ENCODE measurements at places on chromosomes 6 and 20.

DNA sequence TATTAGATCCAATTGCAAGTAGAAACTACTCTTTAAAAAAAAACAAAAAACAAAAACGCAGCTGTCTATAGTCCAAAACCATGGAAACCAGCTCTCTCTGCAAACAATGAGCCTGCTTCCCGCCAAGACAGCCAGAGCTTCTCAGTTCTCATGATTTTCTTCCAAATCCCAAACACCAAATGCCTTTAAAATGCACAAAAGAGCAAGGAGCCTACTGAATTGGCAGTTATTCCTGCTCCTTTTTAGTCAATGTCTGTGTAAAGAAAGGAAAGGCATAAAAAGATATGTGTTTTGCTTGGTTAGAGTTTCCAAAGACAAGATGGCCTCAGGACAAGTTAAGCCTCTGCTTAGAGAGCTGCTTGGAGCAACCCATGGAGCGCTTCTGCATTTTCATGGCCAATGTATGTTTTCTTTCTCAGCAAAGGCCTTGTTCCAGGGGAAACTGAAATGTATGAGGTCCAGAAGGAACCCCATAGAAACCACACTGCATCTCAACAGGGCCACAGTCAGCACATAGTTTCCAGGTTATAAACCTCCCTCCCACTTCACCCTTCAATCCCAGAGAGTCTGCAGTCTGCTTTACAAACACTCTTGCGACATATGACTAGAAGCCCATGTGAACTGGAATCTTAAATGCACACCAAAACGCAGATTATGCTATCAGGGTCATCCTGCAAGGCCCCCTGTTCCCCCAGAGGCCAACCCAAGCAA, 209.3 kb upstream of the TAB2 start:
- H3K4me3 ChIP-seq = no peak overlapping the region
- H3K27me3 ChIP-seq = no peaks in the 10 kb centered on the region
- peaks cover 33% of the 10 kb centered on the region for H3K4me1 ChIP-seq
- peaks cover 42% of the 10 kb centered on the region for H3K36me3 ChIP-seq

- H3K36me3 ChIP-seq = no peaks in the 10 kb centered on the region
- H3K4me1 ChIP-seq = peaks cover 1% of the 10 kb centered on the region
- no peak for DNase-seq
- H3K27me3 ChIP-seq = no peaks in the 10 kb centered on the region
- H3K27ac ChIP-seq = peak overlapping the region; percentile 9
- no peak overlapping the region for H3K4me3 ChIP-seq
Observed at GRCh38 chr6:38177882-38178583, 358.5 kb downstream of the ZFAND3 start.

- H3K36me3 ChIP-seq = no peaks in the 10 kb centered on the region
- no peaks in the 10 kb centered on the region for H3K4me1 ChIP-seq
- no peak for DNase-seq
Observed at GRCh38 chr6:154370545-154370944, 13.9 kb upstream of the IPCEF1 start.

DNA sequence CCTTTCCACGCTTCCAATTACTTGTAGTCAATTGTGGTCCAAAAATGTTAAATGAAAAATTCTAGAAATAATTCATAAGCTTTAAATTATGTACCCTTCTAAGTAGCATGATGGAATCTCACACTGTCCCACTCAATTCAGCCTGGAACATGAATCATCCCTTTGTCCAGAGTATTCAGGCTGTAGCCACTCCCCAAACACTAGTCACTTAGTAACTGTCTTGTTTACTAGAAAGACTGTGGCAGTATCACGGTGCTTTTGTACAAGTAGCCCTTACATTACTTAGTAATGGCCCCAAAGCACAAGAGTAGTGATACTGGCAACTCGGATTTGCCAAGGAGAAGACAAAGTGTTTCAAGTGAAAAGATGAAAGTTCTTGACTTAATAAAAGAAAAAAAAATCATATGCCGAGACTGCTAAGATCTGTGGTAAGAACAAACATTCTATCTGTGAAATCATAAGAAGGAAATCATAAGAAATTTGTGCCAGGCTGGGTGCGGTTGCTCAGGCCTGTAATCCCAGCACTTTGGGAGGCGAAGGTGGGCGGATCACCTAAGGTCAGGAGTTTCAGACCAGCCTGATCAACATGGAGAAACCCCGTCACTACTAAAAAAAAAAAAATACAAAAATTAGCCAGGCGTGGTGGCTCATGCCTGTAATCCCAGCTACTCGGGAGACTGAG, 168.5 kb upstream of the SIM1 start:
- no peaks in the 10 kb centered on the region for H3K27me3 ChIP-seq
- peaks cover 1% of the 10 kb centered on the region for H3K4me1 ChIP-seq
- no peak for DNase-seq
- H3K4me3 ChIP-seq = no peak overlapping the region

DNA sequence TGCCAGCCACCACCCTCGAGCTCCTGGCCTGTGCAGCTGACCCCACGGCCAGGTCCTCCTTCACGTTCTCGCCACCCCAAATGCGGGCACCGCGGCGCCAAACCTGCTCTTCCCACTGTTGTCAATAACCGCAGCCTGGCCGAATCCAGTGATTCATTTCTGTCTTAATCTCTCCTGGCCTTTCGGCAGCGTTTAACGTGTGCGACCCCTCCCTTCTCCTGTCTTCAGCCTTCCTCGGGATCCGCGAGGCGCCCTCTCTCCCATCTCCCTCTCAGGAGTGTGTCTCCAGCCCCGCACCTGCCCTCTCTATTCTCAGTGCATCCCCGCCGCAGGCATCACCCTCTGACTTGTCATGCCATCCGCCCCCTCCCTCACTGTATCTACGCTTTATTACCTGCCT, 91.4 kb downstream of the THBS2 start:
- H3K27ac ChIP-seq = no peak overlapping the region
- peaks cover 1% of the 10 kb centered on the region for H3K4me1 ChIP-seq
- no peak overlapping the region for H3K4me3 ChIP-seq
- H3K27me3 ChIP-seq = peaks cover 2% of the 10 kb centered on the region

DNA sequence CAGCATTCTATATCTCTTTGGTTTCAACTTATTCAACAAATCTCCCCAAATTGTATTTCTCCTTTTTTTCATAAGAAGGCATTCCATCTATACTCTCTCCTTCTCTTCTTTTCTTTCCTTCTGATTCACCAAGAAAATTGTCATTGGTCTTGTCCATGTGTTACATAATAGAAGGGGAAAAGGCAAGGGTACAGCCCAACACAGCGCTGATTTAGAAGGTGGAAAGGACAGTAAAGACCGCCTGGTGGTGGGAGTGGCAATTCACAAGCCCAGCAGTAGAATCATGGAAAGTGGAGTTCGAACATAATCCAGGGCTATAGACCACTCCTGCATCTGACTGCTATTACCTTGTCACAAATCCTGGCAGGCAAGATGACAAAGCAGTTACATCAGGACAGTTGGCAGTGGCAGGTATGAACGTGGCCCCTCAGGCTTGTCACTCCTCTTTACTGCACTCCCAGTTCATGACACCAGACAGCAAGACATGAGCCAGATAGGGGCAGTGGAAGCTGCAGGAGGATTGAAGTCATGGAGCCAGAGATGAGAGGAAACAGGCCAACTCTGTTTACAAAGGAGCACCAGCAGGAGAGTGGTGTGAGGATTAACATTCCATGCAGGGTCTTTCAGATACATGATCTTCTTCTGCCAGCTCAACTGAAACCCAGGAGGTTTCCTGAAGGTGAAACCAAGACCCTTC, 2.1 kb upstream of the TNFAIP3 start:
- peaks cover 28% of the 10 kb centered on the region for H3K4me1 ChIP-seq
- H3K27ac ChIP-seq = no peak overlapping the region
- H3K36me3 ChIP-seq = peaks cover 19% of the 10 kb centered on the region
- H3K4me3 ChIP-seq = no peak overlapping the region
- no peaks in the 10 kb centered on the region for H3K27me3 ChIP-seq
- no peak for DNase-seq

GRCh38 chr20:32706486-32706885, 32.7 kb upstream of the C20orf203 start:
- peaks cover 20% of the 10 kb centered on the region for H3K36me3 ChIP-seq
- no peaks in the 10 kb centered on the region for H3K27me3 ChIP-seq
- H3K27ac ChIP-seq = no peak overlapping the region
- H3K4me3 ChIP-seq = no peak overlapping the region
- H3K4me1 ChIP-seq = peaks cover 4% of the 10 kb centered on the region

GRCh38 chr6:53014744-53015143, 19.7 kb upstream of the GSTA4 start:
- no peaks in the 10 kb centered on the region for H3K27me3 ChIP-seq
- H3K27ac ChIP-seq = no peak overlapping the region
- no peaks in the 10 kb centered on the region for H3K4me1 ChIP-seq

DNA sequence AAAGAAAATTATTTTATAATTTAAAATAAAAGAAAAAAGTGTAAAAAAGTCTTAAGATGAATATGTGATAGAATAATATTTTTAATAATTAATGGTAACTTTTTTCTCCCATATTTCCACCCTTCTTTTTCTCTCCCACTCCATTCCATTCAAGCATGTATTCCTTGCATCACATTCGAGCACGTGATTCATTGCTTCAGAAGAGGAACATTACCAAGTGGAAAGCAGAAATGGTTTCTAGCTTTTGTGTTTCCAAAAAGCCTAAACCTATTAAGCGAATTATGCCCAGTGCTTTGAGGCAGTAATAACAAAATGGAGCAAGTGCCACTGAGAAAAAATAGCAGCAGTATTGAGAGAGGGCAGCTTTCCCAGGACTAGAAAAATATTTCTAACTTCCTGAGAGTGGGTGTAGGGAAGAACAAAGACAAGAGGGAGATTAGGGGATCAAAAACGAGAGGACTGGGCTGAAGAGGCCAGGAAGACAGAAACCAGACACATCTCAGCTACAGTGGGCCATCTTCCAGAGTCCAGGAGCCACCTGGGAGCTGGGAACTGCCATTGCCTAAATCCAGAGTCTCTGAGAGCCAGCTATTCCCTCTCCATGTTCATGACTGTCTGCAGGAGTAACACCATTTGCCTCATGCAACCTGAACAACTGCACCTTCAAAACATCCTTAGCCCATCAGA, 15.0 kb upstream of the AKIRIN2 start:
- H3K4me3 ChIP-seq = no peak overlapping the region
- H3K27ac ChIP-seq = no peak overlapping the region
- H3K27me3 ChIP-seq = peaks cover 2% of the 10 kb centered on the region
- no peaks in the 10 kb centered on the region for H3K36me3 ChIP-seq
- DNase-seq = no peak

DNA sequence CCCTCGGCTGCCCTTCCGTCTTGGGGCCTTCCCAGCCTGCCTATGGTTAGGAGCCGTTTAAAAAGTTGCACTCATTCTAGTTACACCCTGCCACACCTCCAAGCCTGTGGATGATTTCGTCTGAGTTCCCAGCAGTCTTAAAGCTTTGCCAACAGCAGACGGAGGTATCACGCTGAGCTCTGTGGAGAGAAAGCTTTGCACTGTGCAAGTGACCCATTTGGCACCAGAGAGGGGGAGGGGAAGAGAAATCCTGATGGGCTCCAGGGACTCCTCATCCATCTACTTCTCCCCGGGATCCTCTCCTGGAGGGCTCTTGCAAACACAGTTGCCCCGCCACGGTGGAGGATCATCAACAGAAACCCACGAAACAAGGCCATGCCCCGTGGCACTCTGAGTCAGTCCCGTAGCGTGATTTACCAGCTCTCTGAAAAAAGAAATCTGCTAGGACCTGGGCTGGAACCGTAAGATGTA, 98.8 kb upstream of the CITED2 start:
- H3K4me3 ChIP-seq = no peak overlapping the region
- DNase-seq = no peak
- no peak overlapping the region for H3K27ac ChIP-seq

GRCh38 chr6:101085327-101085726, 204.2 kb upstream of the ASCC3 start:
- no peaks in the 10 kb centered on the region for H3K4me1 ChIP-seq
- no peaks in the 10 kb centered on the region for H3K36me3 ChIP-seq
- no peak overlapping the region for H3K4me3 ChIP-seq
- H3K27me3 ChIP-seq = peaks cover 3% of the 10 kb centered on the region
- no peak overlapping the region for H3K27ac ChIP-seq

DNA sequence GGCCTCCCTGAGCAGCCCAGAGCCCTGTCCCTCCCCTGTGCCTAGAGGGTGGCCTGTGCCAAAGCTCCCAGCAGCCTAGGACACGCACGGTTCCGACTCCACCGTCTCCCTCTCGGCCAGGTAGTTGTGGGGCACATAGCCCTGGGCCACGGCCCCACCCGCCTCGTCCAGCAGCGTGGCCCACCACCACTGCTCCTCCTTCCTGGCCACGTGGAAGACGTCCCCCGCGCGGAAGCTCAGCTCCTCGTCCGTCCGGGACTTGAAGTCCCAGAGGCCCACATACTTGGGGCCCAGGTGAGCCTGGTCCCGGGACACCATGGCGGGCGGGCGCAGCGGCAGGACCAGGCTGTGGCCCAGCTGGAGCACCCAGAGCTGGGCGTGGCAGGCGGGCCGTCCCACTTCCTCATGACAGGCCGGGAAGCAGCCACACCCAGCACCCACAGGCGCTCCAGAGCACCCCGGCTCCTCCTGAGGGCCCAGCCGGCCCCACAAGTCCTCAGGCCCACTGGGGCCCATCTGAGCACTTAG, at the start of gene PTK6:
TSS of gene PTK6 (minus strand) at position 380 of the 528 bp plus-strand sequence. CDS start at position 318, 62 bp downstream.
- peak within 1 kb of the TSS; percentile 76 for H3K4me3 ChIP-seq
- H3K27me3 ChIP-seq = no peaks in the 10 kb centered on the region
- H3K4me1 ChIP-seq = no peaks in the 10 kb centered on the region

DNA sequence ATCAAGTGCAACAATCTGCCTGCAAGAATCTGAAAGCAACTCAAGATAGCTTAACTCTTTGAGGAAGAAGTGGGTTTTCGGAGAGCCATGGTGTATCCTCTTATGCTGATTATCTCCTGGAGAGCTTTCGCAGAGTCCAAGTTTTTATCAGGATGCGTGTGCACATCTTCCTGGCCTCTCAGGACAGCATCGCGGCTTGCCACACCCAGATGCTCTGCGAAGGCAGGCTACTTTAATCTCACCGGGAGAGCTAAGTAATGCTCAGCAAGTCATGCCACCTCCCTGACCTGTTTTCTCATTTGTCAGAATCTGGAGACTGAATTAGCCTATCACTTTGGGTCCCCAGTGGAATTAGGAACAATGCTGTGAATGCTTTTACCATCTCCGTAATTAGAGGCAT, 52.9 kb downstream of the TTI1 start:
- H3K27ac ChIP-seq = no peak overlapping the region
- peaks cover 12% of the 10 kb centered on the region for H3K4me1 ChIP-seq
- peaks cover 14% of the 10 kb centered on the region for H3K36me3 ChIP-seq
- H3K27me3 ChIP-seq = no peaks in the 10 kb centered on the region
- no peak for DNase-seq

DNA sequence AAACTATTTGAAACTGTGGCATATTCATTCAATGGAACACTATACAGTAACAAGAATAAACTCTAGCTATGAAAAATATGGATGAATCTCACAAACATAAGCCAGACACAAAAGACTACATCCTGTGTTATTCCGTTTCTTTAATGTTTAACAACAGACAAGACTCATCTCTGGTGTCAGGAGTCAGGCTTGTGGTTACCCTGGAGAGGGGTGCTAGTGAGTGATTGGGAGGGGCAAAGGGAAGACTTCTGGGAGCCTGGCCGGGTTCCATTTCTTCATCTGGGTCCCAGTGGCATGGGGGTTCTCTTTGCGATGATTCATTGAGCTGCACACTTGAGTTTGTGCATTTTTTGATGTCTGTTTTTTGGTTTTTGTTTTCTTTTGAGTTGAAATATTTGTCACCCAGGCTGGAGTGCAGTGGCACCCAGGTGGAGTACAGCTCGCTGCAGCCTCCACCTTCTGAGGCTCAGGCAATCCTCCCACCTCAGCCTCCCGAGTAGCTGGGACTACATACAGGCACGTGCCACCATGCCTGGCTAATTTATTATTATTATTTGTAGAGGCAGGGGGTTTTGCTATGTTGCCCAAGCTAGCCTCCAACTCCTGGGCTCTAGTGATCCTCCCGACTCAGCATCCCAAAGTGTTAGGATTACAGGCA, 21.2 kb upstream of the TTPAL start:
- H3K27ac ChIP-seq = no peak overlapping the region
- no peak overlapping the region for H3K4me3 ChIP-seq
- H3K27me3 ChIP-seq = no peaks in the 10 kb centered on the region
- no peaks in the 10 kb centered on the region for H3K36me3 ChIP-seq
- no peaks in the 10 kb centered on the region for H3K4me1 ChIP-seq
- DNase-seq = no peak
